ENCODE measurements at places on chromosomes 6 and 20.

DNA sequence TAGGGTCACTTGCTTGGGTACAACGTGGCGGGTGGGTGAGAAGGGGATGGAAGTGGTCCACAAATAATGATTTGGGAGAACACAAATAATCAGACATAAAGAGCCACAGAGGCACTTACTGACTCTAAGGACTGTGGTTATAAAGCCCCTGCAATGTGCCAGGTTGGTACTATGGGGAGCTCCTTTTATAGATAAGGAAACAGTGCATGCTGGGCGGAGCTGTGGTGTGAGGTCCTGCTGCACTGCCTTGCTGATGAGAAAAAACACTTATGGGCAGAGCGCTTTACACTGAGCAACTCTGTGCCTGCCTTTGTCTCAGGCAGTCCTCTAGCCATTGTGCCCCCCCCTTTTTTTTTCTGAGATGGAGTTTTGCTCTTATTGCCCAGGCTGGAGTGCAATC, 29.1 kb upstream of the SCRT2 start:
- H3K27me3 ChIP-seq: no peaks in the 10 kb centered on the region
- DNase-seq: no peak
- H3K4me3 ChIP-seq: no peak overlapping the region
- peaks cover 24% of the 10 kb centered on the region for H3K4me1 ChIP-seq

- H3K4me1 ChIP-seq: no peaks in the 10 kb centered on the region
- DNase-seq: no peak
- H3K27ac ChIP-seq: no peak overlapping the region
- H3K36me3 ChIP-seq: no peaks in the 10 kb centered on the region
- H3K4me3 ChIP-seq: no peak overlapping the region
Observed at GRCh38 chr6:105186576-105186975, 6.8 kb upstream of the POPDC3 start.

GRCh38 chr6:118565311-118565960, 17.3 kb downstream of the PLN start:
- no peaks in the 10 kb centered on the region for H3K36me3 ChIP-seq
- H3K27me3 ChIP-seq: no peaks in the 10 kb centered on the region

GRCh38 chr6:118931436-118931835, 3.5 kb downstream of the MCM9 start:
- DNase-seq: no peak
- no peak overlapping the region for H3K27ac ChIP-seq
- H3K27me3 ChIP-seq: no peaks in the 10 kb centered on the region
- no peaks in the 10 kb centered on the region for H3K4me1 ChIP-seq
- peaks cover 4% of the 10 kb centered on the region for H3K36me3 ChIP-seq
- H3K4me3 ChIP-seq: no peak overlapping the region

DNA sequence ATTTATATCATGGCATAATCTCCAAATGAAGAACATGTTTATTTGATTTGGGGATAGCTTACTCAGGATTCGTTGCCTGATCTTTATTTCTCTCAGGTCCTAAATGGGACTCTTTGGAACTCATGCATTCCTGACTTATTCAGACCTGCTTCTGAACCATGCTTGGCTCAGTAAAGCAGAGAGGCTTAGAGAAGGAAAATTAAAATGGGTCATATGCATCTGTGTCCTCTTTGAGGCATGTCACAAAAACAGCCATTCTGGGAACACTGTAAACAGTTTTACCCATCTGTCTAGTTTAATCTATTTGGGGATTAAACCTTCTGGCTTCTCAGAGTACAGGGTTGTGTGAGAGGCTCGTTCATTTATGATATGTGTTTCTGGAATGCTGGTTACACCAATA, 1017.3 kb downstream of the KIF16B start:
- H3K4me3 ChIP-seq: no peak overlapping the region
- DNase-seq: no peak
- H3K27ac ChIP-seq: no peak overlapping the region
- no peaks in the 10 kb centered on the region for H3K4me1 ChIP-seq
